Tongue (tissue), 3 donors: ENCODE measurements at places on chromosomes 16 and 17.

DNA sequence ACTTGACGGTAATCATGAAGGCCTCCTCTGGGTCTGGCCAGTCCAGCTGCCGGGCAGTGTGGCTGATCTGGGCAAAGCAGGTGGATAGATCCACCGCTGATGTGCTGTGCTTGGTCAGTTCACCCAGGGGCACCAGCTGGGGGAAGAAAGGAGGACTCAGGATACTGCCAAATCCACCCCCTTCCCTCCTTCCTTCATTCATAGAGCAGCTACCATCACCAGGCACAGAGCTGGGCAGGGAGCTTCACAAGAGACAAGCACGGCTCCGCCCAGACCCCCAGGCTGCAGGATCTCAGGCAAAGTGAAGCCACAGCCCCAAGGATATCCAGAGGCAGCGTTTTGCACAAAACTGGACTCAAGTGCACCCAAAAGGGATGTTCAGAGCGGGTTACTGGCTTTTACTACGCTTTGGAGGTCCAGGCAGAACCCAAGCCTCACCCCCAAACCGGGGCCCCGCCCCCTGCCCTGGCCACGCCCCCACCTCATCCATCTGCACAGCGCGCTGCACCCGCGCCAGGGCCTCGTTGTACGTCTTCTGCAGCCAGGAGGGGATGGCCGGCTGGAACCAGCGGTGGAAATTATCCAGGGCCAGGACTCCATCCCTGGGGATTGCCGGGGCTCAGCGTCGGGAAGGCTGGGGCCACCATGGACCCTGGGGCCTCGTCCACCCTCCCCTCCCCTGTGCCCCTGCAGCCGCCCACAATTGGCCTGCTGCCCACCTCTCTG, 9.1 kb downstream of the UNC13D start:
- peak; percentile 74 for DNase-seq

DNA sequence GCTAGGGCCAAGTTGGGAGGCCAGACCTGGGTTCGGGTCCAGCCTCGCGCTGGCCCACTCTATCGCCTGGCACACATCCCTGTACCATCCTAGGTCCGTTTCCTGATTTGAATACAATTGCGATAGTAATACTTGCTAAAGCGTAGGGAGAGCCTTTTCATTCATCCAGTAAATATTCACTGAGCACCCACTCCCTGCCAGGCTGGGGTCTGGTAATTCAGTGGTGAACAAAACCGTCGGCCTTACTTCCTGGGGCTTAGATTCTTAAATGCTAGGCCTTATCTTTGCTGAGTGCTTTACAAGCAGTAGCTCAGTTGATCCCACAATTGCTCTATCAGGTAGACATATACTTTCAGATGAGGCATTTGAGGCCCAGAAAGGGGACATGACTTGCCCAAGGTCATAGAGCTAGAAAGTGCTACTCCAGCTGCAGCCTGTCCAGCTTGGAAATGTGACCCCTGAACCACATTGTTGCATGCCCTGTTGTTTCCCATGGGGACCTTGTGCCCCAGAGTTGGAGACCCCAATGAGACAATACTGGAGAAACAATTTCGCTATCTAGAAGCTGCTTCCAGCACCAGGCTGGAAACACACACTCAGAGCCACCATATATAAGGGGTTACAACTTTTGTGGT, 691 bp downstream of the USB1 start:
- no peak for DNase-seq

- no peak for DNase-seq
These were observed 5.0 kb upstream of the BRD7 start for GRCh38 chr16:50373780-50374179.

DNA sequence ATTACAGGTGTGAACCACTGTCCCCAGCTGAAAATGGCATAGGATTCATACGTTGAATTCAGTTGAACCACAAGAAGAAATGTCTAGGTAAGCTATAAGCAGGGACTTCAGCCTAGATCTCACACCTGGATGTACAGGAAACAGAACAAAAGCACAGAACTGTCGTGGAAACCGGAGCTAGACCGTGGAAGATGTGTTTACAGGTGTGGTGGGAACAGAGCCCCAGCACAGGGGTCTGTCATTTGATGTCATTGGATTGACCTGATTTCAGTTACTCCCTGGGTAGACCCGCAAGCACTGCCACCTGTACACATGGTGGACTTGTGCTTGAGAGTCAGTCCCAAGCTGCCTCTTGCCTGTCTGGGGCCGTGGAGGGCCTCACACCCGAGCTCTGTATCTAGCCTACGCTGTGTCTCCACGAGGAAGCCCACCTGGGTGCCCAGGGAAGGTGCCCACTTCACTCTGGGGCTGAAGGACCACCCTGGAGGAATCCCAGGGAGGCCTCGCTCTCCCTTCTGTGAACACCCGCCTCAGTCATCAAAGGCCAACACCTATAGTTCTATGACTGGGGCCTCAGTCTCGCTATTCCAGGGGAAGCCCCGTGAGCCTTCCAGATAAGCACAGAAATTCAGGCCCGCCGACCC, 32.2 kb upstream of the MLKL start:
- DNase-seq: no peak

GRCh38 chr16:19138601-19139000, 24.8 kb downstream of the ITPRIPL2 start:
- peak; percentile 85 for DNase-seq
